ENCODE measurements at places on chromosomes 12 and 14.

DNA sequence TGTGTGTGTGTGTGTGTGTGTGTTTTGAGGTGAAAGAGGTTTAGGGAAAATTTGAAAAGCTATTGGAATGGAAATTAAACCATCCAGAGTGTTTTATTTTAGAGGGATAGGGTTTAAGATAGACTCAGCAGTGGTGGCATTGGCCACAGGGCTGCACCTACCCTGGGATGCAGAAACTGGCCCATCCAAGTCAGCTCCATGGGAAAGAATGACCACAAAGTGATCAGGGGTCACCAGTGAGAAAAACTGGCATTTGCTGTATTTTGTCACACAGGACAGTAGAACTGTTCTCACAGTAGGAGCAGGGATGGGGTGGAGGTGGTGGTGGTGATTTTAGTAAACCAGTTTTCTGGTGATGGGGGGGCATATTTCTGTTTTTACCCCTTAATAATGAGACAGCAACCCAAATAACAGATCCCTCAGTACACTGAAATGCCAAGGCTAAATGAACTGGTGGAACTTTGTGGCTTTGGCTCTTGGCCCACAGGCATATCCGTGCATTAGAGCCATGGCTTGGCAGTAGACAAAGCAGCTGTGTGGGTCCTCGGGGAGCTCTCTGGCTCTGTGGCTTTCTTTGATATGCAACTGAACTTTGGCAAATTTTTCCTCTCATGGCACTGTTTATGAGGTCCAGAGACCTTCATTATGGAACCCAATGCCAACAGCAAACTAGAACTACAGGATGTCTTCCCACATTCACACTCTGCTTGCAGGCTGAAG, 348.3 kb downstream of the ZFP36L1 start:
- peak; percentile 54 for DNase-seq

DNA sequence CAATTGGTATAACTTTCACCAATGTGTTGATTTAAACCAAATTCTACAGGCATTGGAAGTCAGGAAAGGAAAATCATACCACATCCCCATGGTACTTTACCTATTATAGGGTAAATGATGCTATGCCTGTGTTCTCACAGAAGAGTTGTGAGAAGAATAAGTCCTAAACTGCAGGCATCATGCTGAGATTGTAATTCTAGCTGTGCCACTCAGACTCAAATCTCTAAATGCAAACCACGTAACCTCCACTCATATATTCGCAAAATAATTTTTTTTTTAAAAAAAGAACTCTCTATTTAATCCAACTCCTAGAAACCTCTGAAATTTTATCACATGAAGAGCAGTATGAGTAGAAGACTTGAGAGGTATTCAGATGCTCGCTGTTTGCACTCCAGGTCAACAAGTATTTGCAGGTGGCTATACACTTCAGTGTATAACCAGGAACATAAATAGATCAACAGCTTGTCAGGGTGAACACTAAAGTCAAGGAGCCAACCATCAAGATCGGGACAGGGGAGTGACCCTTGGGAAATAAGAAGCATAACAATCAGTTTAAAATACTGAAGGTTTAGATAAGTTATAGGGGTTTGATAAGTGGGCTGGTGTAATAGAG, 110.1 kb downstream of the SLC25A21 start:
- DNase-seq = no peak

DNA sequence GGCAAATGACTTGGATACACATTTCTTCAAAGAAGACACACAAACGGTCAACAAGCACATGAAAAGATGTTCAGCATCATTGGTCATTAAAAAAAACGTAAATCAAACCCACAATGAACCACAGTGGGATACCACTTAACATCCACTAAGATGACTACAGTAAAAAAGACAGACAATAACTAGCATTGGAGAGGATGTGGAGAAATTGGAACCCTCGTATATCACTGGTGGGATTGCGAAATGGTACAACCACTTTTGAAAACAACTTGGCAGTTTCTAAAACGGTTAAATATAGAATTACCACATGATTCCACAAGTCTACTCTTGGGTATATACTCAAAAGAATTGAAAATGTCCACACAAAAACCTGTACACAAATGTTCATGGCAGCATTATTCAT, 25.2 kb upstream of the PPFIBP1 start:
- no peak for DNase-seq

DNA sequence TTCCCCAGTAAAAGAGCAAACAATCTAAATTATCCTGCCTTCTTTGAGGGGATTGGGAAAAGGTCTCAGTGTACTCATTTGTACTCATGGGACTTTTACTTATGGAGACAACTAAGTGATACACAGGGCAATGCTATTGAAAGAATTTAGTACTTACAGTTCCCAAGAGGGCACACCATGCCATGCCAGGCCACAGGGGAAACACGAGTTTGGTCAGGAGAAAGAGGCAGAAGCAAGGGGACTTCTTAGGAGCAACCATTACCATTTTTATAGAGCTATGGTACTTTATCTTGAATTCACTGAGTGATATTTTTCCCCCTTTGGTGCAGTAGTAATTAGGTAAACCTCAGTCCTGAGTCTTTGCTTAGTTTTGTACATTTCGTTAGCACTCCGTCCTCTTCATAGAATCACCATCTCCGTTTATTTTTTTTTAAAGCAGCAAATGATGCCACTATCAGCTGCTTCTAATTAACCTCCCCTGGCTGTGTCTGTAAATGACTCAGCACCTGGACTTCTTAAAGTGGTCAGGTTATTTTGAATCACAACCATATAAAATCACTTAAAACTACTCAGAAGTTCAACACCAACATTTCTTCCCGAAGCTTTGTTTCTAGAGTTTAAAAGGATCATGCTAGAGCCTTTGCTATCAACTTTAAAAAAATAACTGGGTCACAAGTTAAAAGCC, 5.9 kb upstream of the WASHC3 start:
- no peak for DNase-seq

- DNase-seq = peak; percentile 12
These were observed 32.5 kb upstream of the TC2N start for GRCh38 chr14:91899806-91900205.

DNA sequence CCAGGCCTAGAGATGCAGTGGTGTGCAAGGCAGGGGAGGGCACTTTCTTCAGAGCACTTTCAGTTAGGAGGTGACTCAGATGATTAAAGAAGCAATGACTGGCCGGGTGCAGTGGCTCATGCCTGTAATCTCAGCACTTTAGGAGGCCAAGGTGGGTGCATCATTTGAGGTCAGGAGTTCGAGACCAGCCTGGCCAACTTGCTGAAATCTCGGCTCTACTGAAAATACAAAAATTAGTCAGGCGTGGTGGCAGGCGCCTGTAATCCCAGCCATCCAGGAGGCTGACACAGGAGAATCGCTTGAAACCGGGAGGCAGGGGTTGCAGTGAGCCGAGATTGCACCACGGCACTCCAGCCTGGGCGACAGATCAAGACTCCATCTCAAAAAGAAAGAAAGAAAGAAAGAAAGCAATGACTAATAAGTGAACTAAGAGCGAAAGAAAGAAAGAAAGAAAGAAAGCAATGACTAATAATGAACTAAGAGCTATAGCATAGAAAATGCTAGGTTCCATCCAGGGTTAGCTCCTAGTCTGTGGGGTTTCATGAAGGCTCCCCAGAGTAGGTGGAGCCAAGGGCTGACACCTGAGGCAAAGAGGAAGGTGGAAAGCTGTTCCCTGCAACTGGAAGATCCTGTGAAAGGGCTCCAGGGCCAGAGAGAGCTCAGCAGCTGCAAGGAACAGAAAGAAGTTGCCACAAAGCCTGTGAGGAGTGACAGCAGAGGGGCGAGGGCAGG, 334.5 kb downstream of the CACNA1C start:
- DNase-seq = no peak

- no peak for DNase-seq
These were observed 628.6 kb downstream of the NRXN3 start for GRCh38 chr14:78798757-78799156.

DNA sequence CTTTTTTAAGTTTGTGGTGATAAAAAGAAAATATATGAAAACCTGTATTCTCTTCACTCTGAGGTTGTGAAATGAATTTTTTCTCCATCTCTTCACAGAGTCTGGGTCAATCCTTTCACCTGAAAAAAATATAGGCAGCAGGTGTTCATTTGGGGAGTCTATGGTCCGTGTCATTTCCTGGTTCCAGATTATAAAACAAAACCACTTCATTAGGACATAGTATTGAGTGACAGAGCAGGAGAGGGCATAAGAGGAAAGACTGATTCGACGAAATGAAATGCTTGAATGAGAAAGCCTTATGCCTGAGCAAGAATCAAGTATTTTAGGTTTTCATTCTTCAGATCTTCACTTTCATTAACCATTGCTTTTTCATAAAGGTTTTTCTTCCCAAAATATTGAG, 51.8 kb upstream of the NUAK1 start:
- no peak for DNase-seq

DNA sequence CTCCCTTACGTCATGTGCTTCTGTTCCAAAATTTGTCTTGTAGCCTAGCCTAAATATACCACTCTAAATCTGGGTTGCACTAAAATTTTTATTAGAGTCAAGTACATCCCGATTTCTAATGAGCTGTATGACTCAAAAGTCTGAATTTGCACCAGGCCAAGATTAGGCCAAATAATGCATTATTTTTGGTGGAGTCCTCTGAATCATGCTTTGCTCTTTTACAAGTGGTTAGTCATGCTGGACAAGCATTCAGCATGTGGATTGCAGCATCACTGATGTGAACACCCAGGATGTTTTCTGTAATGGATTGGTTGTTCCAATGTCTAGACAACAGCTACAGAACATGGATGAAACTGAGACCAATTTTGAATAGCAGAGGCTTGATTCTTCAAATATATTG, 23.7 kb downstream of the HEBP1 start:
- peak; percentile 36 for DNase-seq
